Stimulated activated CD8-positive, alpha-beta memory T cell treated with anti-CD3 and anti-CD28 coated beads, Interleukin-15, amount 100 ng/mL, for 24 hours (primary cell): ENCODE measurements at places on chromosomes 3 and 15.

- DNase-seq = no peak
Observed at GRCh38 chr15:48811325-48811958, 573 bp upstream of the CEP152 start.

DNA sequence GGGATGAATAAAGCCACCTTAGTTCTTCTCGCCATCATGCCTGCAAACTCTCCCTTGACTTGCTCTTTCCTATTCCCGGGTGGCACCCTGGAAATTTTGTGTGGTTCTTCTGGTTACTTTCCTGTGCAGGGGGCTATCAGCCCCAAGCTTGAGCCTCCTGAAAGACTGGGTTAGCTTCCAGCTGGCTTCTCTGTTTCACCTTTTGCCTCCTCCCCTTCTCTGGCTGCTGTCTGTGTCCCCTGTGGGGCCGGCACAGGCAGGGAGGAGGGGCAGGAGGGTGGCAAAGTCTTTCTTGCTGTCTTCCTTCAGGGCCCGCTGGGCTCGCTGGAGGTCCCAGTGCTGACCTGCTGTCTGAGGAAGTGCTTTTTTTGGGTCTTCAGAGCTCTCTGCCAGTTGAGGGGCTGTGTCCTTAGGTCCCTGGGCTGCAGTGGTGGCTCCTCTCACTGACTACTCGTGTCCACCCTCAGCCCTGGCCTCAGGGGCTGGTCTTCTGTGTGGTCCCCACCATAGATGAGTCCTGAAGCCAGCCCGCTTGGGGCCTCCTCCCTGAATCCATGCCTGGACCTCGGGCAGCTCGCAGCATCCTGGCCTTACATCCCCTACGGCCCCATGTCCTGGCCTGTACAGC is 196.5 kb downstream of the KLF13 start:
- no peak for DNase-seq

DNA sequence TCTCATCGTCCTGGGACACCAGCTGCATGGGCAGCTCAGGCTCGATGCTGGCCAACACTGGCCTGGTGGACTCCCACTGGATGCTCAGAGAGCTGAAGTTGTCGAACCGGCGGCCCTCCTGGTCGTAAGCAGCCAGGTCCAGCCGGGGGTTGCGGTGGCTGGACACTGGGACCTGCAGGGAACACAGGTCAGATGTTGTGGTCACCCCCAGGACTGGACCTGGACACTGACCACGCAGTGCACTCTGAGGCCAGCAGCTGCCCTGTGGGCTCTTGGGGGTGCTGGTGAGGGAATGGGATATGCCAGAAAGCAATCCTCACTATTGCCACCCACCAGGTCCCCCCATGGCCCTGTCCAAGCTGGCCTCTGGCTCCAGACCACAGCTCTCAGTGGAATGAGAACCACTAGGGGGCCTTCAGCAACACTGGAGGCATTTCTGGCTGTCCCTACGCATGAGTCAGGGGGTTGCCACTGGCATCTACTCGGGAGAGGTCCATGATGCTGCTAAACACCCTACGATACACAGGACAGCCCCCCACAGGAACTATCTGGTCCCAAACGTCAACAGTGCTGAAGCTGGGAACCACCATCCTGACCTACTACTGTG is 66.1 kb downstream of the NUP210 start:
- no peak for DNase-seq

- DNase-seq = no peak
Observed at GRCh38 chr3:58151637-58152036, 59.1 kb downstream of the DNASE1L3 start.

DNA sequence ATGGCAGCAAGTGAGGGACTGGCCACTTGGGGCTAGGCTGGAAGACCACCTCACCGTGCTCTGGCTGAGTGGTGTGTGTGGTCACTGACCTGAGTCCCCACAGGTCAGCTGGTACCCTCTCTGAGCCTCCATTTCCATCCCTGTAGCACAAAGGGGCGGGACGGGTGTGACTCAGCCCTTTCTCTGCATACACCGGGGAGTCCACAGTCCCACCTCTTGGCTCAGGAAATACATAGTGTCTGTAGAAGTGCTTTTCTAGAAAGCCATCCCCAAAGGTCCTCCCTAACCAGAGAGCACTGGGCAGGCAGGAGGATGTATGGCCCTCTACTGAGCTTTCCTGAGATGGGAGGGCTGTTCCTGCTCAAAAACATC is 27.2 kb downstream of the WNT7A start:
- DNase-seq = no peak

DNA sequence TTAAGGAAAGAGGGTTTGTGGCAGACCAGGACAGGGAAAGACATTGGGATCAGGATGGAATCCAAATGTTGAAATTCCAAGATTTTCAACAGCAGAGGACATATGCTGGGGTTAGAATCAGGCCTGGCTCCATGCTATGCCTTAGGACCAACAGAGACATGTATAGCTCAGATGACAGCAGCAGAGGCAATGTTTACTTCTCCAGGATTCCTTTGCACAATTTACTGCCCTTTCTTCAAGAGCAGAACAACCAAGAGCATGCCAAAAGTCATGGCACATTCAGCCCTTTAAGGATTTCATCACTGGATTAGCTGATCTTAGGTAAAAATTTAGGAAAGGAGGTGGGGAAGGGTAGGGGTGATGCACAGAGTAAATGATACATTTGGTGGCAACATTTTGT is 69.6 kb upstream of the GSK3B start:
- no peak for DNase-seq
